ENCODE measurements at places on chromosomes 6 and 20.

DNA sequence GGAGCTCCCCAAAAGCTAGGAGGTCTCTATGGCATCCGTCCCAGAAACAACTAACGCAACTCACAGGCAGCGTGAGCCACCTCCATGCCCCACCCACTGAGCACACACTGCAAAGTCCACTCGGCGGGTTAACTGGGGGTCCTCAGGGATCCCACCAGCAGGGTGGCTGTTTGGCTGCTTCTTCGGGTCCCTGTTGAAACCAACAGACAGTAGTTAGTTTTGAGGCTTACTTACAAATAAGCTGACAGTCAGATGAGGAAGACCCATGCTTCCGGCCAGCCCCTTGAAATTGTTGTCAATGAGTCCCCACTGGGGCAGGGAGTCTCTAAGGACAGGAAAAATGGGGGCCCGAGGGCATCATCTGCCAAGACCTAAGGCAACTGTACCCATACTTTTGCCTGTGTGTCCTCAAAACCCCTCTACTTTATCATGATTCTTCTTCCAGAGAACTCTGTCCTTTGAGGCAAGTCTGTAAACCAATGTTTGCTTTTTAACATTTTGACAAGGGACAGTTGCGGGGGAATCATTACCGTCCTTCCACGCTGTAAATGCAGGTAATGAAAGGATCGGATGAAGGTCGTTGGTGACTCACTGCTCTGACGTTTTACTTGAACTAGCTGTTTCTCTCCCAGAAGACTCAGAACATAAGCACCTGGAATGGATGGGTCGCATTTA lies 2.2 kb upstream of the PCK1 start:
- H3K4me1 ChIP-seq, result no peaks in the 10 kb centered on the region
- no peak for DNase-seq
- no peak overlapping the region for H3K4me3 ChIP-seq
- no peaks in the 10 kb centered on the region for H3K36me3 ChIP-seq
- no peak overlapping the region for H3K27ac ChIP-seq

DNA sequence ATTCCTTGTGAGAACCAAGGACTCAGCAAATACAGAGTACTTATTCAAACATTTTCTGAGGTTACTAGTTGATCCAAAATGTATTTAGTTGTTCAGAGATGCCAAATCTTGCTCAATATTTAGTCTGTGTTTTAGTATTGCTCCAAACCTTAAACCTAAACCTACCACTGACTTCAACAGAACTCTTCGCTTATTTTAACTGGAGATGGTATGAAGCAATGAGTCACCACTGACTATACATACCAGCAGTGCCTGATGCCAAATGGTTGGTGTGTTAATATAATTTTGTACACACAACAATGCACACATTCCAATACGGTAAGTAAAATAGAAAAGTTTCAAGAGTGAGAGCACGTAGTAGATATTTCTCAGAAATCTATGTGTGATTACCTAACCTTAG lies 1.9 kb upstream of the SPTLC3 start:
- peaks cover 35% of the 10 kb centered on the region for H3K4me1 ChIP-seq
- no peaks in the 10 kb centered on the region for H3K27me3 ChIP-seq
- no peak overlapping the region for H3K27ac ChIP-seq

DNA sequence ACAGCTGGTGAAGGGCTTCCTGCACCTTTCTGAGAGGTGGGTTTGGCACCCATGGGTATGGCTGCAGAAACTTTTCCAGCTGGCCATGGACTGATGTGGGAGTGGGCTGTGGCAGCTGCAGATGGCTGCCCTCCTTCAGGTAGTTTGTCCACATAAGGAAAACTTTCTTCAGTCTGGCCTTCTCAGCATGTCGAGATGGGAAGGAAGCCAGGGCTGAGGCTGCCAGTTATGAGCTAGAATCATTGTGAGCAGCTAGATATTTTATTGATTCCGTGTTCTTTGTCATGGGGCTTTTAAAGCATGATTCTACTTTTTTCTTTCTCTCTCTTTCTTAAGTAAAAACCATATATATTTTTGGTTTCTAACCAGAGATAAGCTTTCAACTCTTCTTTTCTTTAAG lies 16.6 kb downstream of the NKX2-4 start:
- peaks cover 43% of the 10 kb centered on the region for H3K36me3 ChIP-seq
- H3K4me1 ChIP-seq, result peaks cover 2% of the 10 kb centered on the region
- no peak overlapping the region for H3K4me3 ChIP-seq
- DNase-seq, result no peak
- no peaks in the 10 kb centered on the region for H3K27me3 ChIP-seq
- H3K27ac ChIP-seq, result no peak overlapping the region

DNA sequence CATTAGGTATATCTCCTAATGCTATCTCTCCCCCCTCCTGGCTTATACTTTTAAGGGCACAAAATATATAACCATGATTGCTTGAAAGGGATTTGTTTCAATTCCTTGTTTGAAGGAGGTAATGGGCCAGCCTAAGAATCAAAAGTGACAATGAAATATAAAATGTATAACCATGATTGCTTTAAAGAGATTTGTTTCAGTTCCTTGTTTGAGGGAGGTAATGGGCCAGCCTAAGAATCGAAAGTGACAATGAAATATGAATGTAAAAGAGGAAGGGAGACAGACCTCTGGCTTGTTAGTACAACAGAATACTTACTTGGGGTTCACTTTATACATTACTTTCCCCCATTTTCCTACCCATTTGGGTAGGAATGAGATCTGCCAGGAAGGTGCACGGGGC lies 55.5 kb downstream of the FOXC1 start:
- no peak overlapping the region for H3K4me3 ChIP-seq
- H3K4me1 ChIP-seq, result no peaks in the 10 kb centered on the region
- no peaks in the 10 kb centered on the region for H3K36me3 ChIP-seq
- H3K27ac ChIP-seq, result no peak overlapping the region
- no peaks in the 10 kb centered on the region for H3K27me3 ChIP-seq

DNA sequence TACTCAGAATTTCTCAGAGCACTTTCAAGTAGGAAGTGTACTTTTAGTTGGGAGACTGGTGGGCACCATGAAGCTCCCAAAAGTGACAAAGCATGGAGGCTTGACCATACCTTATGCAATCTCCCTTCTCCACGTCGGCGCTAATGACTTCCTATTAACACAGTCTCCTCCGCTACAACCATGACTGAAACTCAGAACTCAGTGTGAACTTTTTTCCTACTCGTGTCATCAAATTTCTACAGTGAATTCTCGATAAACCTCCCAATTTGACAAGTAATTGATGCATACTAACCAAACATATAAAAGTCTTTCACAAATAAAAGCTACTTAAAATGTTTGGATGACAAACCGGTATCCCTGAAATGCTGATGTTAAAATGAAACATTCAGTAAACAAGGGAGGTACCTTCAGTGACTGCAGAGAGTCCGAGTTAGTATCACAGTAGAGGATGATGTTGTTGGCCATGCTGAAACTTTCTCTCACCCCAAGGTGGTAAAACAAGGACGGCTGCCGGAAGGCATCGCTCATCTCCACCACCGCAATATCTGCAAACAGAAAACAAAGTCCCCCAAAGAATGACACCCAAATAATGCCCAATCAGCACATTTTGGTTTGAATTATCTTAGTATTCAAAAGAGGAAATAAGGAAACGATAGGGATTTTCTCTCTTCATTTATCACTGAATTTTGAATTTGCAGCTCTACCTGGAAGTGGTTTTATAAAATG lies 72.1 kb downstream of the MAP3K5 start:
- no peak for DNase-seq
- H3K4me1 ChIP-seq, result peaks cover 40% of the 10 kb centered on the region
- no peaks in the 10 kb centered on the region for H3K27me3 ChIP-seq

- H3K27me3 ChIP-seq, result no peaks in the 10 kb centered on the region
- no peak overlapping the region for H3K27ac ChIP-seq
- no peak overlapping the region for H3K4me3 ChIP-seq
- no peaks in the 10 kb centered on the region for H3K4me1 ChIP-seq
- no peaks in the 10 kb centered on the region for H3K36me3 ChIP-seq
Measured at GRCh38 chr6:166786704-166787293, 159.7 kb upstream of the RPS6KA2 start.

- H3K27ac ChIP-seq, result no peak overlapping the region
- H3K36me3 ChIP-seq, result no peaks in the 10 kb centered on the region
- no peak for DNase-seq
- H3K4me3 ChIP-seq, result no peak overlapping the region
Measured at GRCh38 chr20:40744072-40744817, 55.2 kb upstream of the MAFB start.
